Muscle of leg (tissue), 16 donors: ENCODE measurements at places on chromosomes 5 and 9.
A peak's percentile ranks its signal among the peaks of the same experiment; 100 is the strongest.

GRCh38 chr9:89874351-89875321 is 269.8 kb downstream of the GADD45G start:
- H3K27ac ChIP-seq = no peak overlapping the region
- peaks cover 3% of the 10 kb centered on the region for H3K27me3 ChIP-seq
- H3K4me1 ChIP-seq = peaks cover 54% of the 10 kb centered on the region
- no peak for DNase-seq
- no peak overlapping the region for H3K4me3 ChIP-seq

DNA sequence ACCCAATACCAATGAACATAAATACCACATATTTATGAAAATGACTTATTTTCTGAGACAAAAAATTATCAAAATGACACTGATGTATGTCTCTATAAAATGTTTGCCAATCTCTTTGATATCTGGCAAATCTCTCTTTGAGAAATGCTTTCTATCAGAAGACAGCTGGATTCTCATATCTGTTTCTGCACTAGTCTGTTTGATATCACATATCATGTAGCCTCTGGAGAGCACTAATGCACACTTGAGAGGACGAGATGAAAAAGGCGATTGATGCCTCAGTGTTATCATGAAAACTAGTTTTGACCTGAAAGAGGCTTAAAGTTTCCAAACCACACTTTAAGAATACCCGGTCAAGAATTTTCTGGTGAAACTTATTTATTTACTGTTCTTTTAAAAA is 29.1 kb upstream of the ANKRD55 start:
- H3K4me3 ChIP-seq = no peak overlapping the region
- no peak for DNase-seq
- no peak overlapping the region for H3K27ac ChIP-seq

DNA sequence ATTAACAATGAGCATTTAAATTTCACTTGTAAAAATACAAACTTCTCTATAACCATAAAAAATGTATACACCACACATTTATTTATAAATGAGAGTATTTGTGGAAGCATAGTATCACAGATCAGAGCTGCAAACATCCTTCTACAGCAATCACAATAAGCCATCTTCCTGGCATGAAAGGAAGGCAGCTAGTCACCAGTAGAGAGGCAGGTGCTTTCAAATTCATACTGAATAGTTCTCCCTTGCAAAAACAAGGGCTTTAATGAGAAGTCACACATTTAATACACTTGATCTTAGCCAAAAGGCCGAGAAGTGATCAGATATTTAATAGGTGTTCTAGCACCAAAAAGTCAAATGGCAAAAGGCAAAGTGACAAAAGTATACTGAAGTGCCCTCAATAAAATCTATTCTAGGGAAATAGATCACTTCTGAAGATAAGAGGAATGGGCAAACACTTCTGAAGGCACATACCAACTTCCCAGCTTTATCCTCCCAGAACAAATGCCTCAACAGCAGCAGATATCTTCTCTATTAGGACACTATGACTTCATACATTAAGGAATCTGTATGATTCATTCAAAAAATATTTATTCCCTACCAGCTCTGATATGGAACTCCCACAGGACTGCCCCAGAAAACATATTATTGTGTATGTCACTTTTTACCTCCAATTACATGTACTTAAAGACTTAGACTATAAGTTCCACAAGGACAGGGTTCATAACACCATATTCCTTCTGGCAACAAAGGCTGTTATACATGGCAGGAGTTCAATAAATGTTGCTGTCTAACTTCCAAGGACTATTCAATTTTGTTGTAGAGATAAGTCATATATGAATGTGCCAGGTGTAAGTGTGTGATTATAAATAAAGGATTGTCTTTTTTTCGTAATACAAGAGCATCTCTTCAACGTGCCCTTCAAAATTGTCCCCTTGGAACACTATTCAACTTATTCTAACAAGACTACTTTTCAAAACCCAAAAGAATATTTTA is 31.7 kb downstream of the MAPKAP1 start:
- peak overlapping the region; percentile 38 for H3K27ac ChIP-seq
- peaks cover 2% of the 10 kb centered on the region for H3K4me1 ChIP-seq
- peak; percentile 40 for DNase-seq
- H3K4me3 ChIP-seq = no peak overlapping the region
- no peaks in the 10 kb centered on the region for H3K27me3 ChIP-seq

GRCh38 chr5:139046551-139046950 is 151.6 kb downstream of the SIL1 start:
- H3K36me3 ChIP-seq = peaks cover 4% of the 10 kb centered on the region
- H3K27ac ChIP-seq = no peak overlapping the region
- no peak for DNase-seq
- H3K27me3 ChIP-seq = no peaks in the 10 kb centered on the region

DNA sequence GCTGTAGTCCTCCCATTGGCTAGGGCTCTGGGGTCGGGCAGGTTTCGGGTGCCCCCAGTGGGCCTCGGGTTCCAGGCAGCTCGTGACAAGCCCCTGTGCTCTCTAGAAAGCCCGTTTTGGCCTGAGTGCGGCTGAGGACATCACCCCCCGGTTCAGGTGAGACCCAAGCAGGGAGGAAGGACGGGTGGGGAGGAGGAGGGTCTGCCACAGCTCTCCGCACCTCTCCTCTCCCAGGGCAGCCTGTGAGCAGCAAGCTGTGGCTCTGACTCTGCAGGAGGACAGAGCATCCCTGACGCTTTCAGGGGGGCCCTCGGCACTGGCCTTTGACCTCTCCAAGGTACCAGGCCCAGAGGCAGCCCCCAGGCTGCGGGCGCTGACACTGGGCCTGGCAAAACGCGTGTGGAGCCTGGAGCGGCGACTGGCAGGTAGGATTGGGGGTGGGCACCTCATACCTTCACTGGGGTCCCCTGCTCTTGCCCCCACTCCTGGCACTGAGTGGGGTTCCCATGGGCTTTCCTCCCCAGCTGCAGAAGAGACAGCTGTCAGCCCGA is 672 bp downstream of the PAXX start:
- H3K27ac ChIP-seq = peak overlapping the region; percentile 62
- peak overlapping the region; percentile 78 for H3K4me3 ChIP-seq
- DNase-seq = no peak
- peaks cover 55% of the 10 kb centered on the region for H3K27me3 ChIP-seq

GRCh38 chr5:142197098-142197497 is 88.5 kb downstream of the NDFIP1 start:
- H3K27me3 ChIP-seq = no peaks in the 10 kb centered on the region
- no peaks in the 10 kb centered on the region for H3K36me3 ChIP-seq
- H3K4me3 ChIP-seq = no peak overlapping the region
- DNase-seq = no peak
- H3K4me1 ChIP-seq = peaks cover 4% of the 10 kb centered on the region

GRCh38 chr9:128913048-128913900 is 7.5 kb upstream of the PHYHD1 start:
- peak overlapping the region; percentile 71 for H3K27ac ChIP-seq
- H3K36me3 ChIP-seq = peaks cover 58% of the 10 kb centered on the region
- H3K4me1 ChIP-seq = peaks cover 64% of the 10 kb centered on the region
- no peak for DNase-seq

DNA sequence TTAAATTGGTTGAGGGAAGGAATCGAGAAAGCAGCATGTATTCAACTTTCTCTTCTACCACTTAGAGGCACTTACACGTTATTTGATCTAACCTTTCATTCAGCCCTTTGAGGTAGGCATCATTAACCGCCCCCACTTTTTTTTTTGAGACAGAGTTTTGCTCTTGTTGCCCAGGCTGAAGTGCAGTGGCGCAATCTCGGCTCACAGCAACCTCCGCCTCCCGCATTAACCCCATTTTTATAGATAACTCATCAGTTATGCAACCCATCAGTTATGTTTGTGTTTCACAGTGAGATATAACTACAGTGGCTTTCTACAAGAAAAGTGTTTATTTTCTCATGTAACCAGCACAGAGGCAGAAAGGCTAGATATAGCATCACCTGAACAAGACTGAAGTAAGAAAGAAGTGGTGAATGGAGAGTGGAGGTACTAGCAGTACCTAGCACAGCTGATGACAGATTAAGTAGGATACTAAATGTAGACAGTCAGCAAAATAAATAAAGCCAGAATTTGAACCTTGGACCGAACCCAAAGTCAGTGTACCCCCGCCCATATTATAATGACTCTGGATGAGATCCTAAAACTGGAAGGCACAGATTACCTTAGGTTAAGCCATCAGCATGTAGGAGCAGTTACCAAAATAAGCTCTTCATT is 91.2 kb downstream of the PJA2 start:
- no peaks in the 10 kb centered on the region for H3K36me3 ChIP-seq
- H3K4me3 ChIP-seq = no peak overlapping the region
- no peaks in the 10 kb centered on the region for H3K4me1 ChIP-seq
- no peak overlapping the region for H3K27ac ChIP-seq
- no peak for DNase-seq

DNA sequence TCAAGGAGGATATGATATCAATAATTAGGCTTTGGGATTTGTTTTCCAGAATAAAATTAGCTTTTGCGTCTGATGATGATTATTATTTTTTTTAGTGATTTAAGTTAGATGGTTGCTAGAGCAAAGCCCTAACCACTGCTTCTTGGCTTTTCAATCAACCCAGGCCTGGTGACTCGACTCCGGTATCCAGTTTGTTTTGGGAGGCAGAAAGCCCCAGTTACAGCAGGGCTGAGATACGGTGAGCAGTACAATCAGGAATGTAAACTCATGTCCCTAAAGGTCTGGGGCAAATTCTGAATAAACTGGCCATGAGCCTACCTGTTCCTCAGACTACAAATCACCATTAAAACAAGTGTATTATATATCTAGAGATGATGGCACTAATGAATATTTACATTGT is 24.4 kb upstream of the CYFIP2 start:
- no peak for DNase-seq
- no peaks in the 10 kb centered on the region for H3K36me3 ChIP-seq
- no peak overlapping the region for H3K4me3 ChIP-seq
- no peaks in the 10 kb centered on the region for H3K4me1 ChIP-seq
- H3K27me3 ChIP-seq = no peaks in the 10 kb centered on the region

DNA sequence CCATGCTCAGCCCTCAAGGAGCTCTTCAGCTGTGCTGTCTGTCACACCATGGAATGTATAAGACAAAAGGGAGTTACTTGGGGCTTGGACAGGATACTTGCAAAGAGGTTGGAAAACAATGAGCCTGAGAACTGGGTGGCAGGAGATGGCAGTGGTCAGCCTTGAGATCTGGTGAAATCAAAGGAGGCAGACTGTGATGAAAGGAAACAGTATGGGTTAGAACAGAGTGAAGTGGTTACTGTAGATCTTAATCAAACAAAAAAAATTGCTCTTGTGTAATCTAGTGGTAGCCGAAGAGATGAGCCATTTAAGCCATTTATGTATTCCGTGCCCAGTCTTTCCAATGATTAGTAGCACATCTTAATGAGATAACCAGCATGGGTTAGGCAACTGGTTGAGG is 142.2 kb downstream of the SV2C start:
- H3K4me3 ChIP-seq = no peak overlapping the region
- H3K36me3 ChIP-seq = no peaks in the 10 kb centered on the region
- no peaks in the 10 kb centered on the region for H3K27me3 ChIP-seq

DNA sequence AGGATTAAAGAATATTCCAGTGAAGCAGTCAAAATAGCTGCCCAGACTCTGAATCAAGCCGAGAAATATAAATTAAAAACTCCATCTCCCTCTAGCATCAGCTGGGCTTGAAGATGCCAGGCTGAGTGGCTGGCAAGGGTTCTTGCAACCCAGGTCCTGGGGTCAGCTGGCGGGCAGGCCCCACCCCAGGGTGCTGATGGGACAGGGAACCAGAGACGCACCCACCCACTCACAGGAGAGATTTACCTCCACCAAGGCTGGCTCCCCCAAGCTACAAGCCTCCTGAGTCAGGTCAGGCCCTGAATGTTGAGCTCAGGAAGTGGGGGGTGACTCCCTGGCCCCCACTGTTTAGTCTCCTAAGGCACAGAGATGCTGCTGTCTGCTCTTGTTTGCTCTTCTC is 83.9 kb upstream of the HSPA9 start:
- H3K27ac ChIP-seq = no peak overlapping the region
- peaks cover 14% of the 10 kb centered on the region for H3K4me1 ChIP-seq
- H3K4me3 ChIP-seq = no peak overlapping the region
- peaks cover 5% of the 10 kb centered on the region for H3K27me3 ChIP-seq
- no peaks in the 10 kb centered on the region for H3K36me3 ChIP-seq
- DNase-seq = no peak

DNA sequence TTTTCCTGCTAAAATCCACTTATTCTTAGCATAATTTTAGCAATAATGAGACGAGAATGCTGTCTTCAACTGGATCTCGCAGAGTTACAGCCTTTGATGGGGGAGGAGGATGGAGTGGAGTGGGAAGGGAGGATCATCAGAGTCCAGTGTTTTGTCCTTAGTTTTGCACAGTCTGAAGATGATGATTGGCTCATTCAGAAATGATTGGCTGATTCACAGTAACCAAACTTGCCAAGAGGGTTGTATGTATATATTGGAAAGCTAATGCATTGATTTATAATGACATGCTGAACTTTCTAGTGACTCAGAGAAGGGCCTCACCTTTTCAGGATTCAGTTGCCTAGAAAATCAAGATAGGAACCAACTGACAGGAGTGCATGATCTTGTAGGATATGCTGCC is 448.0 kb downstream of the CCDC171 start:
- H3K4me1 ChIP-seq = no peaks in the 10 kb centered on the region
- no peaks in the 10 kb centered on the region for H3K27me3 ChIP-seq
- H3K4me3 ChIP-seq = no peak overlapping the region
- no peak overlapping the region for H3K27ac ChIP-seq
- DNase-seq = no peak

DNA sequence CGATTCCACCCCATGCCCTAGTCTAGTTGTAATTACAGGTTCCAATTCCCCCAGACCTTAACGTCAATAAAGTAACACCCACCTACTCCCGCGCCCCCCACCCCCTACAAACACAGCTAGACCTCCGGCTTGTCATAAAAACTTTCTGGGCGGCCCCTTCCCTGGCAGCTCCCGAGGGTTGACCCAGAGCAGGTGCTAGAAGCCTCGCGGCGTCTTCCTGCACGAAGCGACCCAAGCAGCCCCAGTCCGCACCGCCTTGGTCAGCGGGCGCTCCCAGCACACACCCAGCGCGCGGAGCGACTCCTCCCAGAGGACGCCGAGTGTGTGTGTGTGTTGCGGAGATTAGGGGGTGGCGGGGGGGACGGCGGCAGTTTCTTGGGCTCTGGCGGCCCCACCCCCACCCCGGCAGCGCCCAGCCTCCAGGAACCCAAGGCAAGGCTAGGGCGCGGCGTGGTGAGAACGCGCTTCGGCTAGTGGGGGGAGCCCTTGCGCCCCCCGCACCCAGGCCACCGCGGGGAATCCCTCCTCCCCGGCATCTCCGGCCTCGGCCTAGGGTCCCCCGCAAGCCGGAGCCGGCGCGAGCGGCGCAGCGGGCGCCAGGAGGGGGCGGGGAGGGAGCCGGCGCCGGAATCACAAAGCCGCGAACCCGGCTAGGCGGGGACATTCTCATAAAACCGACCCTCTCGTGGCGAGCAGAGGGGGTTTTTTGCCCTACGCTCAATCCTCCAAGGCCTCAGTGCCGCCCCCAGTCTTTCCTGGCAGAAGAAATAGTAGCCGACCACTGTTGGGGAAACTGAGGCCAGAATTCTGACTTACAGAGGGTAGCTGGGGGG is 2.2 kb downstream of the PCDH1 start:
- peaks cover 82% of the 10 kb centered on the region for H3K27me3 ChIP-seq
- H3K4me1 ChIP-seq = peaks cover 34% of the 10 kb centered on the region
- H3K27ac ChIP-seq = no peak overlapping the region
- H3K4me3 ChIP-seq = peak overlapping the region; percentile 55
- no peak for DNase-seq

- no peak for DNase-seq
- no peak overlapping the region for H3K4me3 ChIP-seq
- H3K4me1 ChIP-seq = no peaks in the 10 kb centered on the region
- H3K27ac ChIP-seq = no peak overlapping the region
Observed at GRCh38 chr5:24388448-24388847, 256.3 kb downstream of the CDH10 start.
